D721Med (cell line): ENCODE measurements at places on chromosomes 11 and 22.
A peak's percentile ranks its signal among the peaks of the same experiment; 100 is the strongest.

- DNase-seq, result no peak
Measured at GRCh38 chr11:78977009-78977408, 402.3 kb upstream of the NARS2 start.

- DNase-seq, result no peak
Measured at GRCh38 chr11:126892756-126893155, 107.8 kb downstream of the KIRREL3 start.

DNA sequence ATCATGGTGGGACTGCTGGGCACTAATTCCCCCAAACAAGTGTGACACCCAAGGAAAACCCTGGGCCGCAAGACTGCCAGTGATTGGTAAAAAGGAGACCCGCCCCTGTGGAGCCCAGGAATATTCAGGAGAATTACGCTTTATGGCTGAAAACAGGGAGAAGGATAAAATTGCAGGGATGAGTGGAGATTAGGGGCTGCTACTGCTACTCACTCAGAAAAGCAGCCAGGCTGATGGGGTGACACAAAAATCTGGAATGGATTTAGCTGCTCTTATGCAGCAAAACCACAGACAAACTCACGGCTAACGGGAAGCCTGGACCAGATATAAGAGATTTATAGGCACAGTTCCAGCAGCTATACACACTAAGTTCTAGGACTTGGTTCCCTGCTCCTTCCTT is 4.4 kb upstream of the FBXO3 start:
- peak; percentile 28 for DNase-seq

DNA sequence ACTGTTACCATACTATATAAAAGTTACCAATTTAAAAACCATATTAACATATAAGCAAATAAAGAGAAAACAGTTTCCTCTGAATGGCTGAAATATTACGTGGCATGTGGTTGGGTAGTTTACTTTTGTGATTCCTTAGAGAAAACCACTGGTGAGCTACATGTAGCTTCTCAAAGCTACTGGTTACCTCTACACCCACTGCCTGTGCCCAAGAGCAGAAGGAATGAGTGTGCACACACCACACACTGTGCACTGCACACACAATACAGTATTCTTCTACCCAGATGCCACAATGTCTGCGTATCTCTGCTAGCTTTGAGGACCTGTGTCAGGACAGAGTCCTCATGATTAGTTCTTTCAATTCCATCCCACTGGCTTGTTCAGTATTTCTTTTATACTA is 25.5 kb upstream of the YPEL1 start:
- DNase-seq, result no peak

- no peak for DNase-seq
Measured at GRCh38 chr11:126791991-126792390, 208.6 kb downstream of the KIRREL3 start.

GRCh38 chr11:76134239-76134638 is 72.1 kb downstream of the WNT11 start:
- no peak for DNase-seq
